ENCODE measurements at places on chromosomes 11 and 22.

DNA sequence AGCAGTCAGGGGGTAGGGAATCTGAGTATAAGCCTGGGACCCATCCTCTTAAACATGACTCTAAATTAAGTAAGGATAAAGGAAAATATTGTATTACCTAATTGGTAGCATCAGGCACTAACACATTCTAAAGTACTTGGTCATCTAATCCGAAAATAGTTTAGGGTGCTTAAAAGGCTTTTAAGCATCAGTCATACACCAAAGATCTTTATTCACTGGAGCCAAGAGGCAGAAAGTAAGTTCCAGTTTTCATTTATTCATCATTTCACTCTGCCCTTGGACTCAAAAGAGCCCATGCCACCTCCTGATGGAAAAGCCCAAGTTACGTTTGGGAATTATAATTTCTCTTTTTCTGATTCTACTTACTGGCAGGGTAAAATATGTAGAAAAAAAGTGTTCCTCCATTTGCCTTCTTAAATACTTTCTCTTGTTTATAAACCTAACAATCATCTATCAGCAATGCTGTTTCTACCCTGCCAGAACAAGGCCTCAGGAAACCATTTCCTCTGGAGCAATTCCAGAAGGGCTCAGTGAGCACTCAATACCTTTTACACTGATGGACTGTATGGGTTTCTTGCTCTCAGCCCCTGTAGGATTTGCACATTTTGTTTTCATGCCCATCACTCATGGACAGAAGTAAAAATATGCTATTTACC, 120.1 kb upstream of the SLC5A12 start:
- DNase-seq: no peak

- DNase-seq: peak; percentile 76
Measured at GRCh38 chr11:14270690-14271542, 88.1 kb downstream of the RRAS2 start.

GRCh38 chr11:78100676-78101472, 21.2 kb upstream of the NDUFC2 start:
- DNase-seq: no peak

GRCh38 chr11:75598264-75598663, 36.2 kb downstream of the SERPINH1 start:
- DNase-seq: no peak

- no peak for DNase-seq
Measured at GRCh38 chr11:57072640-57073039, 83.9 kb downstream of the OR5AK2 start.

GRCh38 chr11:2772544-2773031, 72.8 kb upstream of the KCNQ1OT1 start:
- peak; percentile 70 for DNase-seq

- DNase-seq: no peak
Measured at GRCh38 chr11:77418155-77418970, 55.5 kb downstream of the PAK1 start.

DNA sequence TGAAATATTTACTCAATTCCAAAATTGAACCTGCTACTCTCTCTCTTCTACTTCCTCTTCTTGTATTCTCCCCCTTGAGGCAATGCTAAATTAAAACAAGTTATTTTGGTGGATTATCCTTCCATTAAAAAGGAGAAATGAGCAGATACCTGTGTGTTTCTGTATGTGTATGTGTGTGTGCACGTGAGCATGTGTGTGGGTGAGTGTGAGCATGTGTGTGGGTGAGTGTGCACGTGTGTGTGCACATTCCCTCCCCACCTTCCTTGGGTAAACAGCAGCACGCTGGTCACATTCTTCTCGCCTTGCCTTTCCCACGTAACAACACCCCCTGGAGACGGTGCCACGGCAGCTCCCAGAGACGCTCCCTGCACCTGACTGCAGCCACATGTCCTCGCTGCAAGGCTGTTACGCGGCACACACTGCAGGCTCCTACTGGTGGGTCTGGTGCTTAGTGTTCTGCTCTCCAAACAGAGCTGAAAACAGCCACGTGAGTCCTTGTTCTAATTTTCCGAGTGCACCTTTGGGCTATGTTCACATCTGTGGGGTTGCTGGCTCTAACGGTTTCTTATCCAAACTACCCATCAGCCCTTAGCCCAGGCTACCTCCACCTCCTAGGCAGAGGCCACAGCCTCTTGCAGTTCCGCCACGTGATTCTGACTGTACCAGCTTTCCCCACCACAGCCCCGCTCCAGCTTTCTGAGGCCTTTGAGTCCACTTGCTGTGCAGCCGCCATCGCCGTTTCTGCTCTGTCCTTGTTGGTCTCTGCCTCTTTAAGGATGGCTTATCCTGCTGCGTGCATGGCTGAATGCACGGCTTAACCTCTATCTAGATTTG, 123.4 kb downstream of the CTTN start:
- no peak for DNase-seq

GRCh38 chr11:12126344-12127019, 16.1 kb downstream of the MICAL2 start:
- no peak for DNase-seq

DNA sequence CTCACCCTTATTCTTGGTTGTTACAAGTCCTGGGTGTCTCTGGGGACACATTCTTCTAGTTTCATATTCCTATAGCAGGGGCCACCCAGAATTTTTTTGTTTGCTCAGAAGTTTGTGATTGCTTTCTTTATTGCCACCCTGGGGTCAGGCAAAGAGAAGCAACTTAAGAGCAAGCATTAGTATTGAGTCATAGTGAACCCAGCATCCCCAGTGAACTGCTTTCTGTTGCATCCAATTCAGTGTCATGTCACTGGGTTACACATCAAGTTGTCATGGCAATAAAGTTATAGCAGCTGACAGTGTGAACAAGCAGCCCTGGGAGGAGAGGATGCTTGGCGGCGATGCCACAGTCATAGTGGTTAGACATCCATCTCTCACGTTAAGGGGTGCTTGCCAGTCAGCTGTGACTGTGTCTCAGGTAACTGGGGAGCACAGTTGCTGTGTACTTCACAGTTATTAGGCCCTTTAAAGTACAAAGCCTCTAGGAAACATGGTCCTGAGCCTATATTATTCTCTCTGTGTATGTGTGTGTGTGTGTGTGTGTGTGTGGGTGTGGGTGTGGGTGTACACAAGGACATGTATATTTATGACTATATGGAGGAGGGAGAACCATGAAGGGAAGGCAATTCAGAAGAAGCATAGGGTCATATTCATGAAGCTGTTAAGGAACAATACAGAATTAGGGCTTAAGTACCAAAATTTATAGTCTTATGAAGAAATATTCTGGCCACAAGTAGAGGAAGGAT, 52.5 kb downstream of the TRIM44 start:
- no peak for DNase-seq

- DNase-seq: no peak
Measured at GRCh38 chr11:61972112-61972671, 4.8 kb upstream of the FTH1 start.

DNA sequence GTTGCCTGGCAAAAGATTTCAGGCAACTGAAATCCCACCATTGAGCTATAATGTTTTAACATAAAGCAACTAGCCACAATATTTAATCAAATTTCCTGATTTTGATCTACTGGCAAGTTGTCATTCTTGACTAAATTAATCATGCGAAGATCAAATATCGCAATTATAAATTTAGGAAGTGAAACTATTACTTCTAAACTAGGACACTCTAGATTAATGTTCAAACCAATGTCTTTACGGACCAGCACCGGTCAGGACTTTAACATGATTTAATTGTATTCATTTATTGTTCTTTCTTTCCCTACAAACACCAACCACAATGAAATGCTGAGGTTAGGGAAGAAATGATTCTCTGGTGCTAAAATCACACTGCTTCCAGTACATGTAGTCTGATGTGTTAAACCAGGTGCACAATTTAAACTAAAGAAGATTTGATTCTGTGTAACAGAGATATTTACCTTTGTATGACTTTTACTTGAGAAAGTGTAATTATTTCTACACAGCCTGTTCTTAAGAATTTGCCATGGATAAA, 14.9 kb downstream of the GAS2 start:
- no peak for DNase-seq

DNA sequence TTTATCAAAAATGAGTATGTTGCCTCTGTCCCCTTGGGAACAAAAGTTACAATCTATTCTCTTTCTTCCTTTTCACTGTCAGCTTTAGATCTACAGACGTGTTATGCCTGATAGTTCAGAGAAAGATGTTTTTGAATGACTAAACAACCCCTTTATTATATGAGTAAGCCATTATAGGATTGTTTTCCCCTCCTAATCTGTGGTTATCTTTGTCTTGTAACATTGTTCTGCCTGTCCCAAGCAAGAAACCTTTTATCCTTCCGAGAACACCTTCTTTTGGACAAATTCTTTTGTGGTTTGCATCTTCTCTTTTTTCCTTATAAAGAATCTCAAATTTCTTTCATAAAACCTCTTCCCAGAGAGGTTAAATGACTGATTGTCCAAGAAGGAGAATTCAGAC, 208.4 kb downstream of the DDX10 start:
- no peak for DNase-seq

DNA sequence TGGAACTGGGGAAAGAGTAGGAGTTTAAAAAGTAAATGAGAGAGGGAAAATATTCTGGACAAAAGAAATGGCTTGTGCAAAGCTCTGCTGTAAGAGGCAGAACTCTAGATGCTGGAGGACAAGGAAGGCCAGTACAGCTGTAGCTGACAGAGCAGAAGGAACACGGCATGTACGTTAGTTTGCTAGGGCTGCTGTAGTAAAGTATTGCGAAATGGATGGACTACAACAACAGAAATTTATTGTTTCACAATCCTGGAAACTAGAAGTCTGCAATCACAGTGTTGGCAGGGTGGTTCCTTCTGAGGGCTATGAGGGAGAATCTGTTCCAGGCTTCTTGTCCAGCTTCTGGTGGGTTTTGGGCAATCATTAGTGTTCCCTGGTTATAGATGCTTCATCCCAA, 454.4 kb downstream of the NTM start:
- no peak for DNase-seq

DNA sequence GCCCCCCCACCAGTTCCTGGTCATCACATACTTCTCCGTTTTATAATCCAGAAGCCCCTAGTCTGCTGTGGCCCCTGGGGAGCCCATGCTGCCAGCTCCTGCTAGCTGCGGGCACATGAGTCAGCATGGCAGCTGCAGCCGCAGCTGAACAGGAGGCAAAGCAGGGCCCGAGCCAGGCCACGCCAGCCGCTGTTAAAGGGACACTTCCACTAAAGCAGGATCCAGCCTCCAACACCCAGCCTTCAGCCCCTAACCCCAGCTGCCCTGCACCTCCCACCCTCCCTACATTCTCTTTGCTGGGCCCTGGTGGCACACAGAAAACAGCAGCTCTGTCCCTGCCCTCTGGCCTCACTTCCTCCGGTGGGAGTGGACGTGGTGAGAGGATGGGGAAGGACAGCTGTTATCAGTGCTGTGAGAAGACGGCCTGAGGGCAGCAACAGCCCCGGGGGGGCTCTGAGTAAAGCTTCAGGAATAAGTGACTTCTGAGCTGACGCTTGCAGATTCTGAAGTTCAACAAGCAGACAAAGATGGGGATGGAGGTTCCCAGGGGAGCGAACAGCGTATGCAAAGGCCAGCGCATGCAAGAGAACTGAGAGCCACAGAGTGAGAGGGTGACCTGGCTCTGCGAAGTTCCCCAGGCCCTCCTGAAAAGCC, 688 bp upstream of the LRRC74B start:
- DNase-seq: no peak

DNA sequence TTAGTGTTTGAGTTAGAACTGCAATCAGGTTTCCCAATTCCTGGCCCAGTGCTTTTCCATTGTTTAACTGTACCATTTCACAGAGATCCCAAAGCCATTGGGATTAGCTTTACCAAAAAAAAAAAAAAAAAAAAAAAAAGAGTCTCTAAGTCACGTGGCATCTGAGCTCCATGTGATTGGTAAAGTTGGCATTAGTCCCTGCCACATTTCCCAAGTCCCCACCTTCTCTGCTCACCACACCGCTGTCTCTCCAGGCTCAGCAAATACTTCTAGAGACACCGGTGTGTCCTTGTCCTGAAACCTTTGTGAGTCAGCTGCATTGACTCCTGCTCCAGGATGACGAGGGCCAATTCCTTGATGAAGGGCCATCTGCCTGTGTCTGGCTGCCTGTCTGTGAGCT, 305.3 kb downstream of the KIRREL3 start:
- no peak for DNase-seq

GRCh38 chr22:40187389-40187788, 9.7 kb downstream of the TNRC6B start:
- DNase-seq: no peak

DNA sequence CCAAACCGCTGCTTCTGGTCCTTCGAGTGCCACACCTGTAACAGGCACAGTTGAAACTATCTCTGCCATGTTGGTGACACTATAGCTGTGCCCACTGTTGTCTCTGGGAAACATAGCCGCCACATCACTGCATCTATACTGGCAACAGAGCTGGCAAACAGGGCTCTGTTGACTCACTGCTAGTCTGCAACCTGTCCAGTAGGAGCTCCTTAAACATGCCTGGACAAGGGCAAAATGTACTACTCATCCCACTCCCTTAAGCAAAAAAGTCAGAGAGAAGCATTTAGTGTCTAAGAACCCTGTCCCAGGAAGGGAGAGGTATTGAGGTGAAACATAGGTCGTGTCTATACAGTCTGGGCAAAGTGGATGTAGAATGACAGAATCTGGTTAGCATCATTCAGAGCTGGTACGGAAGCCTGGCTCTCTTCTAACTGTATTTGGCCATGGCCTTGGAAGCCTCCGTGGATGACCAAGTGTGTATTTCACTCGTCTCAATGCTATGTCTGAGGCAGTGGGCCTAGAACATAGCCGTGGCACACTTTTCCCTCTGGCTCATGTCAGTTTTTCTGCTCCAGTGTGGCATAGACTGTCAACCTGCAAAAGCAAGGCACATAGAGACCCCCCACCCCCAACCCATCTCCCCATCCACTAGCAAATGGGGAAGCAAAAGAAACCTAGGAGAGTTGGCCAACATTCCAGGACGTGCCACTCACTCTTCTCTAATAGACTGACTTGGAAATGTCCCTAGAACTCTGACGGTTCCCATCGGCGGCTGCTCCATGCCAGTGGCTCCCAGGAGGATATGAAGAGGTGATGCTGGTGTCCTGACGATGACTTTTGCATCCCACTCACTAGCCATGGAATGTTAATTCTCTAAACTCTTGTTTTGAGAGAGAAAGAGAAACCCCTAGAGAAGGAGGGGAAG, 21.4 kb upstream of the PISD start:
- no peak for DNase-seq

DNA sequence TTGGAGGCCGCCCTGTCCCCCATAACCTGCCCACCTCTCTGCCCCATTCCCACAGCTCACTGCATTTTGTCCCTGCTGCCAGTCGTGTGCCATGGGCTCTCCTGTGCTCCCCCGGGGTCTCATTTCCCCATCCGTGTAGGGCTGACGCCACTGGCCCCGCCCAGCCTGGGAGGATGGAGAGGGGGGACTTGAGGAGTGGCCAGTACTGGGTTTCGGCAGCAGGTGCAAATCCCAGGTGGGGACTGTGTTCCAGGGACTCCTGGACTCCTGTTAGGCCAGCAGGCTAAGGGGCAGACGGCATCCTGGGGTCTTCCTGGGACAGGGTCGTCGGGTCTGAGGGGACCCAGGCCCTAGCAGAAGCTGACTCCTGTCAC, 1.2 kb upstream of the MYO7A start:
- DNase-seq: no peak

- no peak for DNase-seq
Measured at GRCh38 chr11:1194231-1194976, 28.5 kb upstream of the MUC5B start.

- no peak for DNase-seq
Measured at GRCh38 chr11:107970049-107970448, 38.6 kb upstream of the CUL5 start.

GRCh38 chr11:103902994-103903393, 133.4 kb upstream of the DDI1 start:
- DNase-seq: no peak
